ENCODE measurements at places on chromosomes 4 and X.

DNA sequence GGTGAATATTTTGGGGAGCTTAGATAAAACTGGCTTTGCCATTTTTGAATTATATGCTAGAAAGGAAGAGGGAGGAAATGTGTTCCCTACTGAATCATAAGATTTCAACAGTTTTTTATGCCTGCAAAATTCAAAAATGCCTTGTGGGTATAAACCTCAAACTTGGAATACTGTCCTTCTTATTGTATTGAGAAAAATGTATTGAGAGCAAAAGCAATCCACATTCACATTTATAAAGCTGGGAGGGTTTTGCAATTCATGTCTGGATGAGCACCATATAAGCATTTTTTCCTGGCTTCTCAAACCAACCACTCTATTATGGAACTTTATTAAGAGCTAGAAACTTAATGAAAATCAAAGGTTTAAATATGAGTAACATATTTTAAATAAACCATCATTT lies 289.8 kb downstream of the PCDH7 start:
- DNase-seq, result no peak

- no peak for DNase-seq
Measured at GRCh38 chr4:139672732-139673131, 7.1 kb downstream of the MGST2 start.

DNA sequence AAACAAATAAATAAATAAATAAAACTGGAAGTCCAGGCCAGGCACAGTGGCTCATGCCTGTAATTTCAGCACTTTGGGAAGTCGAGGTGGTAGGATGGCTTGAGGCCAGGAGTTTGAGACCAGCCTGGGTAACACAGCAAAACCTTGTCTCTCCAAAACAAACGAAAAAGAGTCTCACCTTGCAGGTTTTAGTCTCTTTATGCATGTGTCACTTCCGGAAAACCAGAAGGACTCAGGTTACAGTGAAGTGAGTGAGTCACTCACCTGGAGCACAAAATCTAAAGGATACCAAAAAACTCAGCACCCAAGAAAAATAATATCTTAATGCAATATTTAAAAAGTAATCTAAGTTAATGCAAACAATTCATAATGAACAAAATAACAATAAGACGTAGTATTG lies 20.1 kb upstream of the SLC34A2 start:
- DNase-seq, result no peak

DNA sequence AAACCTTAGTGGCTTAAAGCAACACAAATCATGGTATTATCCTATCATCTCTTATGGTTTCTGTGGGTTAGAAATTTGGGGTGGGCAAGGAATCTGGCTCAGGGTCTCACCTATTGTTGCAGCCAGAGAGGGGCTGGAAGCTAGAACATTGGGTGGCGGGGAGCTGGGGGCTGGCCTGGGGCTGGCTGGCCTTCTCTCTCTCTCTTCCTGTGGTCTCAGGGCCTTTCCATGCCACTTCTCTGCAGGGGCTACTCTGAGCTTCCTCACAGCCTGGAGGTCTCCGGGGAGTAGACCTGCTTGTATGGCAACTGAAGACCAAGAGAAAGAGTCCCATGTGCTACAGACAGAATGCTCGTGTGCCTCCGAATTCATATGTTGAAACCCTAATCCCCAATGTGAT lies 10.7 kb upstream of the XPNPEP2 start:
- DNase-seq, result no peak

DNA sequence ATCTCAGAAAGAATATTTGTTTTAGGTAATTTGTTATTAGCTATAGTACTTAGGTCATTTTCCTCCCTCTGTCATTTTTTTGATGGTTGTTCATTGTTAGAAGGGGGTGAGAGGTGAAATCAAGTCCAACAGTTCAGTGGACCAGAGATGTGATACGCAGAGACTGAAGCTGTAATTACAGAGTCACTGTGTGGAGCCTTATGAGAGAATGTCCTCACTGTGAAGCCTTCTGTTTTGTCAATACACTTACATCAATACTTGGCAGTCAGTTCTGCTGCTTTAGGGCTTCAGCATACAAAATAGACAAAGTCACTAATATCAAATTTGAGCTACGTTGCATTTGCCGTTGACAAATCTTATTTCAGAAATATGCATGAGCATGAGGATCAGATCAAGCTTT lies 692.5 kb downstream of the C4orf33 start:
- DNase-seq, result no peak

DNA sequence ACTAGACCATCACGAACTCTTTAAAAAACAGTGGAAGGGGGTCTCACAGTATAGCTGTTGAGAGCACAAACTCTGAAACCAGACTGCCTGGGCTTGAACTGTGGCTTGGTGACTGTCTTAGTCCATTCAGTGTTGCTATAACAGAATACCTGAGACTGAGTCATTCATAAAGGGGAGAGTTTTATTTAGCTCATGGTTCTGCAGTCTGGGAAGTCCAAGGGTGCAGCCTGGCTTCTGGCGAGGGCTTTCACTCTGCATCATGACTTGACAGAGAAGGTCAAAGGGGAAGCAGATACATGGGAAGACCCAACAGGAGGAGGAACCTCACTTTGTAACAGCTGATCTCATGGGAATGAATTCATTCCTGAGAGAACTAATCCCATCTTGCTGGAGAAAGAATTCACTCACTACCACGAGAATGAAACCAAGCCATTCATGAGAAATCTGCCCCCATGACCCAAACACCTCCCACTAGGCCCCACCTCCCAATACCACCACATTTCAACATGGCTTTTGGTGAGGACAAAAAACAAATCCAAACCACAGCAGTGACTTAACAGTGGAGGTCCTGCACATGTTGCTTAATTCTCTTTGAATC lies 116.7 kb upstream of the STOX2 start:
- DNase-seq, result no peak

DNA sequence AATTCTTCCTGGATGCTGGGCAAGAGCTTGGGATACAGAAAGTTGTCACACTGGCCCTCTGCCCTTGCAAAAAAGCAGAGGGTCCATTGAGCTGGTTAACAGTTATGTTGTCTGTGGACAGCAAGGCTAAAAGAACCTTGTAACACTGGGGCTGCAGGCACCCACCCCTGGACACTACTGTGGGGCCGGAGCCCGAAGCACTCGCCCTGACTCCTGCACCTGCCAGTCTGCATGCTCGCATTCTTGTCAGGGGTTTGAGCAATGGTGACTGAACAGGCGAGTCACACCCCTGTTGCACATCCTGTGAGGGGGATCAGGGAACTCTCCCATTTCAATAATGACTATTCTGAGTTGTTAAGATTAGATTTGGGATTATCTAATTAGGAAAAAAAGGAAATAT lies 23.6 kb downstream of the ADH4 start:
- no peak for DNase-seq

GRCh38 chr4:147749811-147750321 lies 18.0 kb downstream of the ARHGAP10 start:
- no peak for DNase-seq

DNA sequence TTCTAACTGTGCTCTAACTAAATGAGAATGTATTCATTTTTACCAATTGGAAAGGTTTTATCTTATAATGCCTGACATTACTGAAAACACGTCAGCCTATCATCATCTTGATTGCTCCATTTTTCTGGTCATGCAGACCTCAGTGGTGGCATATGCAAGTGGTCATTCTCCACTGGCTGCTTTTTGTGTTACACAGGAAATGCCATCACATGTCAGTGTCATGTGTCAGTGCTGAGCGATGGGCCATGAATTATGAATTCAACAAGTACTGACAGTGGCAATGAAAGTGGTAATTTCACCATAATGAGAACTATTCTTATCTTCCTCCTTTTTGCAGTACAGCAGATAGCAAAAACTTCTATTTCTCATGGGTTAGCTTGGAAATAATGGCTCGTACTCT lies 190.5 kb downstream of the PACRGL start:
- no peak for DNase-seq

DNA sequence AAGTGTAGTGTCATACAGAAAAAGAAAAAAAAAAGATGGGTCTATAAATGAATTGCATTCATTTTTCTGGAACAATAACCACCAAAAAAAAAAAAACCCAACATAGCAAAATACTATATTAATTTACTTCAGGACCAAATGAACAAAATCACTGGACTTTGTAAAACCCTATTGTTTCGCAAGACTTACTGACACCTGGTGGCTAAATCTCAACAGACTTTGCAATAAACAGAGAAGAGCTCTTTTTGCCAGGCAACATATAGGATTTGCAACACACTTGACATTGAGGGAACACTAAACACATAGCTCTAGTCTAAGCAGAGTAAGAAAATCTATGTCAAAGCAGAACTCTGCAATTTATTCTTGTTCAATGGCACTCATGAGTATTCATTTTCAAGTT lies 990.2 kb downstream of the STPG2 start:
- no peak for DNase-seq

- no peak for DNase-seq
Measured at GRCh38 chr4:159017323-159018026, 85.4 kb upstream of the RAPGEF2 start.

DNA sequence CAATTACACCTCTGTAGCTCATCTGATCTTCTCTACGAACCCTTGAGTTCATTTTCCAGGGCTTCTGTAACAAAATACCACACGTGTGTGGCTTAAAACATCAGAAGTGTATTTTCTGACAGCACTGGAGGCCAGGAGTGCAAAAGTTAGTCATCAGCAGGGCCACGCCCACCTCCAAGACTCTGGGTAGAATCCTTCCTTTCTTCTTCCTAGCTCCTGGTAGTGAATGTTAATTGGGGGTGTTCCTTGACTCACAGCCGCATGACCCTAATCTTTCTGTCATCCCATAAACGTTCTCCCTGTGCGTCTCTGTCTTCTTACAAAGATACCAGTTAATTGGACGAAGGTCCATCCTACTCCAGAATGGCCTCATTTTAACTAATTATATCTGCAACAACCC lies 115.0 kb downstream of the TRIML1 start:
- DNase-seq, result no peak

GRCh38 chr4:4320528-4320927 lies 30.5 kb downstream of the ZBTB49 start:
- DNase-seq, result no peak

- no peak for DNase-seq
Measured at GRCh38 chr4:2248821-2249261, 6.9 kb upstream of the HAUS3 start.

DNA sequence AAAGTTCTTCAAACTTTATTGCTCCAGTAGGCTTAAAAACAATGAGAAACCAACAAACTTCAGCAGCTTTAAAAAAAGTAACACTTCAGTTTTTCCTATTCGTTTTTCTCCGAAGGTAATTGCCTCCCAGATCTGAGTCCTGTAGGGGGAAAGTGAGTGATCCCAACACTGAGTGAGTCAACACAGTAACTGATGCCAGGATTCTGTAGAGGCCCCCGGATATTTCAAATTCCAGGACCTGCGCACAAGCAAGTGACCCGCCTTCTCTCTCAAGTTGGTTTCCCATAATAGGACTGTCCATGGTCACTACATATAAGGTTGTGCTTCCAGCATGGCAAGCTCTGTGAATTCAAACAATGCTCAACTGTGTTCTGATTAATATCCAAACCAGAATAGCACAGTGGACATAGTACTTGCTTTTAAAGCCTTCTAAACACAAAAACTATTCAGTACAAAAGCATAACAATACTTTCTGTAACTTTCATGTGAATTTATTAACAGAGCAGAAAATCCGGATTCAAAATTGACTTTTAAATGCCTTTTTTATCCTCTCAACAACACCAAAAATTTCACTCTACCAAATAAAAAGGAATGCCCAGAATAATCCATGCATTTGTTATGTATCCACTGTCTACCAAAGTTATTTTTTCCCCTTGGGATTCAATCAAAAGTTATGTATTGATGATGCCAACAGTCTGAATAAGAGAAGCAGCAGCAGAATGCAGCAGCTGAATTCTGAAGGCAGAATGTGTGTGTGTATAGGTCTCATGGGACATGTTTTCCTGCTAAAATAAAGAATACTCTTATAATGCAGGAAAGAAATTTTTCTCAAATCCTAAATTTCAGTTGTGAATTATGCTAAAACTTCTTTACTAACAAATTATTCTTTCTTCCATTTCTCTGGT lies at the start of gene DMD:
Gene DMD (minus strand): TSS at position 194 of the 905 bp plus-strand sequence. CDS start 237 bp downstream, outside the sequence.
- no peak for DNase-seq

- no peak for DNase-seq
Measured at GRCh38 chr4:128155231-128155855, 94.2 kb downstream of the LARP1B start.

GRCh38 chrX:78321809-78322208 lies 5.6 kb downstream of the CYSLTR1 start:
- peak; percentile 14 for DNase-seq

- peak; percentile 66 for DNase-seq
Measured at GRCh38 chrX:77785486-77786364, at the start of gene ATRX. TSS of gene ATRX (minus strand) at chrX:77786216. CDS start at chrX:77786001, 215 bp downstream.

- no peak for DNase-seq
Measured at GRCh38 chr4:11805842-11806241, 377.1 kb upstream of the HS3ST1 start.
